HFFc6 (cell line): ENCODE measurements at places on chromosomes 2 and 18.

DNA sequence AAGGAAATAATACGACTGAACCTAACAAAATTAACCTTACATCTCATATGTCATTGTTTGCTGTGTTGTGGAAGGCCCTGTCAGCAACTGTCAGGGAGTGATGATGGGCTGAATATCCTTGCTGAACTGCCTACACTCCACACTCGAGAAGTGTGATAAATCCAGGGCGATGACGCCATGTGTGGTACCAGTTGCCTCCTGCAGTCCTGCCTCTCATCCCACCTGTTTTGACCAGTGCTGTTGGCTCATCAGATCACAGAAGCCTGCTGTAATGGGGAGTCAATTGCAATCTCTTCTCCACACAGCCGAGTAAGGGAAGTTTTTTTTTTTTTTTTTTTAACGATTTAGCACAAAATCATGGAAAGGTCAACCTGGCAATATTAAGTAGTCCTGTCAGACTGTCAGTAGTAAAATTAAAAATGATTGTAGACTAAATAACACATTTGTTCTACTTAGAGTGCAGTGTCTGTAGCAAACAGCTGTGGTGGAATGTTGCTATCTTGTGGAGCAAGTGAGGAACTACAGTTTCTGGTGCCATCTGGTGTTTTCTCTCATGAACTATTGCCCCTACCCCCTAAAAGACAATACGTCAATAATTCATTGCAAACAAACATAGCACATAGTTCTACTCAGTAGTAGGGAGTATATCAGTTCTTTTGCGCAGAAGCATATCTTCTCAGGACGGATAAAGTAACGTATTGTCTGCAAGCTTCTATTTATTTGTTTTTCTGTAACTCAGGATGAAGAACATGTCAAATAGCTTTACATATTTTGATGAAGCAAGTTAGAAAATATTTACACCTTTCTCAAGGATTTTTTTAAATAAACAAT, 347.6 kb downstream of the CTNNA2 start:
- DNase-seq, result peak; percentile 30

DNA sequence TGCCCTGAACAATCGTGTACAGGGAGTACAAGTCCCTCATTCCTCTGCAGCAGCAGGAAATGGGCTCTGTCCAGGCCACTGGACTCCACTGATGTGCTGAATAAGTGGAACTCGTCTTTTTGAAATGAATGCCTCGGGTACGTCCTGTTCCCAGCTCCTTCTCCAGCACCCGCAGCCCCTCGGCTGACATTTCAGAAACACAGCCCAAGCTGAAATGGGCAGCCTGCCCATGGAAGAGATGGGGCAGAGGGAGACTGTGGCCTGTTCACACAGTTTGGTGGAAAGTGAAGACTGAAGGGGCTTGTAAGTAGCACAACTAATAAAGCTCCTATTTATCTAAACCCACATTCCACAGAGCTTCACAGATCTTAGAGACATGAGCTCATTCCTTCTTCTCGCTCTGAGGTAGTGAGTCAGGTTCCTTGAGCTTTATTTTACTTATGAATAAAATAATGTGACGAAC, 498.6 kb downstream of the TXNL1 start:
- DNase-seq, result peak; percentile 91

DNA sequence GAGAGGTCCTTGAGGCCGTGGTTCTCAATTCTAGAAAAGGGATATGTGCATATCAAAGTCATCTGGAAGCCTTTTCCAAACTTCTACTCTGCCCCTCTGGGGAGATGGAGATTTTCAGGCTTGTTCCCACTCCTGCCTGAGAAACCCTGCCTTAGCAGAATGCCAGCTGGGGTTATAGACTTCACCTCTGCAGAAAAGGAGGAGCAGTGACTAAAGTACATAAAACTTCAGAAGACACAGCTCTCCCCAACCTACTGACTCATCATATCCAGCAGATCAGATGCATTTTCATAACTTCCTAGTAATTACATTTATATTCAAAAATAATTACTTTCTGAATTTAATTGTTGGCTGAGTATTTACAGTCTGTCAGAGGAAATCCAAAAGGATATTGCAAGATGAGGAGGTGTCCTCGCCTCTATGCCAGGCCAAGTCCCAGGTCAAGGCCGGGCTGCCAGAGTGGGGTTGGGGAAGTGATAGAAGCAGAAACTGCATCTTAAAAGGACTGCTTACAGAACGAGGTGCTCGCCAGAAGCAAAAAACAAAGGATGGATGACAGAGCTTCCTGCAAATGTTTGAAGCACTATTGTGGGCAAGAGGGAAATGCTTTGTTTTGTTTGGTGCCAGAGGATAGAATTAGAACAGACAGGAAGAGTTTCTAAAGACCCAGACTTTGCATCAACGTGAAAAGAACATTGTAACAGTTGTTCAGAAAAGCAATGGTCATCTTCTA, 75.6 kb upstream of the APCDD1 start:
- DNase-seq, result peak; percentile 82

DNA sequence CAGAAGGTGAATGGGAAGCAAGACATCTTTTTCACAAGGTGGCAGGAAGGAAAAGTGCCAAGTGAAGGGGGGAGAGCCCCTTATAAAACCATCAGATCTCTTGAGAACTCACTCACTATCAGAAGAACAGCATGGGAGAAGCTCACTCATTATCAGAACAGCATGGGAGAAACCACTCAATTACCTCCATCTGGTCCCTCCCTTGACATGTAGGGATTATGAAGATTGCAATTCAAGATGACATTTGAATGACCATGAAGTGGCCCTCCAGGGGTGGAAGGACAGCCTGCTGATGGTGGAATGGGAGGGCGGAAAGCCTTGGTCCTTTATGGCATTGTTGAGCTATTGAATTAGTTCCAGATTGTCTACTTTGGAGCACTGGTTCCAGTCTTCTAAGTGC, 413.0 kb upstream of the MEX3C start:
- DNase-seq, result no peak

GRCh38 chr18:23487738-23488570, 15.4 kb upstream of the RMC1 start:
- no peak for DNase-seq

DNA sequence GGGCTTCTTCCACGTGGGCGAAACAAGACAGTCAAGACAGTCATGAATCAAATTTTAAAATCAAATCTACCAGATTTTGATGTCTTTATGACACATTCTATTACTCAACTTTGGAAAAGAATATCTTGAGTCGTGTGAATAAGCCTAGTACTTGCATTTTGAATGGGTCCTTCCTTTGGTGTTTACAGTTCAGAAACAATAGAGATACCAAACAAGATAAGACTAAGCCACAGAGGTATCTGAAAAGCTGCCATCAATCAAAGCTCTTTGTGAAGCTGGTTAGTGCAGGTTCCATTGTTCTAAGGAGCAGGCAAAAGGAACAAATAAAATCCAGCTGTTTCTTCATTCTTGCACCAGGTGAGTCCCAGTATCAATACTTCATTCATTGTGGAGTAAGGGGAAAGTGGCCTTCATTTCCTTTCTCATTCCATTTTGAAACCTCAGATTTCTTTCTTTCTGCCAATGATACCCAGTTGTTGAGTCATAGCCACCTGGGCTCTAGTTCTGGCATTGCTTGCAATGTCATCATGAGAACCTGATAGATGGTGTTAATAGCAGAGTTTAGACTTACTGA, 151.7 kb upstream of the L3MBTL4 start:
- no peak for DNase-seq

- DNase-seq, result no peak
Measured at GRCh38 chr2:171835386-171835785, 58.7 kb downstream of the SLC25A12 start.
